ENCODE measurements at places on chromosomes 3 and 15.
A peak's percentile ranks its signal among the peaks of the same experiment; 100 is the strongest.

DNA sequence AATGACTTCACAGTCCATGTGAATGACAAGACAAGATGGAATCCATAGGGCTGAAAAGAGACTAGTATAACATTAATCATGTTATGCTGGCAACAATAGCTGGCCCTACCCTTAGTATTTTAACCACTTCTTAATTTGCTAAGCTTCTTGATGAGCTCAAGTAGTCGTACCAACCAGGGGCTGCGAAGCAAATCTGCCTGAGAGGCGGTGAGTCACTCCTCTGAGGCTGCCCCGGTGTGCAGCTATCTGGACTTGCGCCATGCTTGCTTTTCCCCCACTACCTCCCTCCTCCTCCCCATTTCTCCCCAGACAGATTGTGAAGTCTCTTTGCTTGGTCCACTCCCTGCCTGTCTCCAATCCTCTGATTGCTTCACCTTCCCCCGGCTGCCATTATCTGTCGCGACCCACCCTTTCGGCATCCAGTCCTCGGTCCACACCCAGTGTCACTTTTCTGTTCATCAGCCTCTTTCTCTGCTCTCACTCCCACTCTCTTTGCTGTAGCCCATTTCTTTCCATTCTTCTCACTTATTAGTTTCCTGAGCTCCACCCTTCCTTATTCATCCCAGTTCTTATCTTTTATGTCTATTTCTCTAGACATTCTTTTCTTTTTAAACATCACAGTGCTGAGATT lies 42.7 kb downstream of the DUT start:
- no peak for DNase-seq

DNA sequence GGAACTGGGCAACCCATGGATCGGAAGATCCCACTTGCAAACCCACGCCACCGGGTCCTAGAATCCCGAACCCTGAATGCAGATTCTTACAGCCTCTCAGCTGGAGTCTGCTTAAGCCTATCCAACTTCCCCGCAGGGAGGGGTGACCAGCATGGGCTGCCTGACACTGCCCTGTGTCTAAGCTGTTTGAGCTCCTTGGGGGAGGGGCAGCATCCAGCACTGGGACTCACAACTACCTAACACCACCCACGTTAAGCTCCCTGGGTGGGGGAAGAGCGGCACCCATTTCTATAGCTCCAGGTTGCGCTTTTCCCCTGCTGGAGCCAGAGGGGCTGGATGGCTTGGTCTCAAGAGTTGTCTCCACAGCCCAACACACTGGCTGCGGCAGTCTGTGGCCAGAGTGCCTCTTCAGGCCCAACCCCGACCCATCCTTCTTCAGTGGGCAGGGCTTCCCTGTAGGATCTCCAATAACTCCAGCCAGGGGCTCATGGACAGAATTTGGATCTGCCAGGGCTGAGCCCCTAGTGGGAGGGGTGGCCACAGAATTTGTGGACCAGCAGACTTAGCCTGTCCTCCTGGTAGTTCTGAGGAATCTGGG lies 649.2 kb downstream of the TUSC7 start:
- DNase-seq = no peak

- no peak for DNase-seq
These were observed 202.7 kb upstream of the STRIT1 start for GRCh38 chr3:155496206-155496605.

- no peak for DNase-seq
These were observed 88.0 kb upstream of the GOLIM4 start for GRCh38 chr3:168183774-168184173.

- no peak for DNase-seq
These were observed 1.5 kb downstream of the ETFA start for GRCh38 chr15:76309601-76310330.

- no peak for DNase-seq
These were observed 7.6 kb downstream of the GDPGP1 start for GRCh38 chr15:90241343-90242192.

GRCh38 chr3:112020674-112021085 lies 13.9 kb upstream of the TMPRSS7 start:
- no peak for DNase-seq

- DNase-seq = no peak
These were observed 61.9 kb downstream of the CLDN1 start for GRCh38 chr3:190260301-190260700.

DNA sequence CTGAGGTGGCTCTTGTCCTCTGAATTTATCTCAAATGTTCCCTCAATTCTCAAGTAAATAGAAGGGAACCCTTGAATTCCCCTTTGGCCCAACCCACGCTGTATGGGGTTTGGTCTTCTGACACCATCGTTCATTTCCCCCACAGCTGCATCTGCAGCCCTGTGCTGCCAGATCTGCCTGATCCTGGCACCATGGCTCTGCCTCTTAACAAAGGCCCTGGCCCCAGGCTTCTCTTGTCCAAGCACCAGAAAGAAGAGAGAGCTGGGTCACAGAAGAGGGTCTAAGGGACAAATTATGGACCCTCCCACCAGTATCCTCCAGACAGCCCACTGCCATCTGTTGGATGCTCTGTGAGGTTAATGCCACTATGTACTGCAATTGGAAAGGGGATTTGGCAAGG lies 1.8 kb downstream of the MAP1A start:
- DNase-seq = no peak

DNA sequence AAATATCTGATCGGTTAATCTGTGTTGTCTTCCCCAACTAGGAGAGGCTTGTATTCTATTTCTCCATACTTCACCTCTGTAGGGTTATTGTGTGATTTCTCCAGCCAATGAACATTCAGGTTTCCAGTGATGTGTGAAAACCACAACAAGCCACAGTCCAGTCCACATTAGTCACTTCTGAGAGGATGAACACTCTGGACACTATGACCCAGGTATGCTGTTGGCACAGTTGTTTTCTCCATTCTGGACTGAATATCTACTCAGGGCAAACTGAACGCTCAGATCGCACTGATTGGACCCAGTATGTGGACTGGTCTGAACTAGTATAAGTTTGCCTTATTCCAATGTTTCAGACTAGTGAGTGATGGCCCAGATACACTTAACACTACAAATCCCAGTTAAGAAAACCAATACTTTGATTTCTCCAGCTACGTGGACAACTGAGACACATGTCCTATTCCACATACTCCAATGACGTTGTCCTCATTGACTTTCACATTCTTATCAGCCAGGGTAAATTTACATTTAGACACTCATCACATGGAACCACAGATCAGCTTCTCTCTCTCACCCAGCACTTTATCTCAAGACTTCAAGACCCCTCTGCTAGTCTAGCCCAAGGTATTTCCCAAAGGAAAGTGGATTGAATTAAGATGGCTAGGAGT lies 587.4 kb upstream of the SGO1 start:
- DNase-seq = no peak

DNA sequence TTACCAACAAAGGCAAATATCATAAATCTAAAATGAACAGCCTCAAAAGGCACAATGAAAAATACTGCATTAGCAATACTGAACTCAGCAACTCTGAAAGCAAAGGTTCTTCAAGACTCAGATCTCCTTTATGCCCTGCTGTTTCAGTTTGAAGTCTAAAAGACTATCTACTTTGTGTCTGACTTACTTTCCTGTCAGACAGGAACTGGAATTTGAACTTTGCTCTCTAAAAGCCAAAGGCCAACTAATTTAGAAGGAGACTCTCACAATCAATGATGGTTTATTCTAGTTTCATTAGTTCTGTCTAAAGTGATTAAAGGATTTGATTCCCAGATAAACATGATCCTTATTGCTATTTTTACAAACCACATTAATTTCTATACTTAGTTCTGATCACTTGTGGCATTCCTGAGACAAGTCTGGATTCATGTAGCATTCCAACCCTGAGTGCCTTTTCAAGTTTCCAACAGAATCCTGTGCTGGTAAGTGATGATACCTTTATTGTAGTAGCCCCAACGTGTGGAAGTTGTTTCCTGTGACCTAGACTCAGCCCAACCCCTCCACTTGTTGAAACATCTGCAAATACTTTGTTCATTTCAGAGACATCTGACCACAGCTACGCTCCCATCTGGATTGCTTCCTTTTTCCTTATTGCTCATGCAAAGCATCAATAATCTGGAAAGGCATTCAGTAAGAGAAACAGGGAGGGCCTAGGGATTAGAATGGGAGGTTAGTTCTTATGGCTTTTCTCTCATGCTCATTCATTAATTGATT lies 14.9 kb upstream of the LEKR1 start:
- no peak for DNase-seq

- no peak for DNase-seq
These were observed 316.2 kb downstream of the SLC9A9 start for GRCh38 chr3:143532091-143532490.

DNA sequence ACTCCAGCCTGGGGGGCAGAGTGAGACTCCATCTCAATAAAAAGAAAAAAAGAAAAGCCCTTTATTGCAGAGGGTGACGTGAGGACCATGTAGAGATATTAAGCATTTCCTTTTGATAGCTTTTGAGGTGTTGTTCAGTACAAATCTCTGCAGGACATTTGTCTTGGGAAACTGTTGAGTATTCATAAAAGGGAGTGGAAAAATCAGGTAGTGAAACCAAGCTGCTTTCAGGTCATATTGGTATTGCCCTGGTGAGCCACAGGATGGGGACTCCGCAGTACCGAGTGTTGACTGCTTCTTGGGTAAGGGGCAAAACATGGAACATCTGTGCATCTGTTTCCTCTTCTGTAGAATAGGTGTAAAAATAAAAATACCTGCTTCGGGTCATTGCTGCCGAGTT lies 9.9 kb downstream of the ITPR1 start:
- no peak for DNase-seq

- no peak for DNase-seq
These were observed 72.6 kb upstream of the NSMCE3 start for GRCh38 chr15:29342201-29342600.

DNA sequence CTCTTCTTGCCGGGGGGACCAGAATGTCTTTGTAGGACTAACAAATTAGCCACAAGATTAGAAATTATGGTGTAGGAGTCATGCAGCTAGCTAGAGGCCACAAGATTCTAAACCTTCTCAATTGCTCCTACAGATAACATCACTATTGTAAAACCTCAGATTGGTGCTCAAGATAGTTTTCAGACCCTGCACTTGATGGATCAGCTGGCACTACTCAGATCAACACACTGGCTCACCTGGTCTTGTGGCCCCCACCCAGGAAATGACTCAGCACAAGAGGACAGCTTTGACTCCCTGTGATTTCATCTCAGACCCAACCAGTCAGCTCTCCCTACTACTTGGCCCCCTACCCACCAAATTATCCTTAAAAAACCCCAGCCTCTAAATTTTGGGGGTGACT lies 124.1 kb upstream of the RASGRP1 start:
- DNase-seq = peak; percentile 62

DNA sequence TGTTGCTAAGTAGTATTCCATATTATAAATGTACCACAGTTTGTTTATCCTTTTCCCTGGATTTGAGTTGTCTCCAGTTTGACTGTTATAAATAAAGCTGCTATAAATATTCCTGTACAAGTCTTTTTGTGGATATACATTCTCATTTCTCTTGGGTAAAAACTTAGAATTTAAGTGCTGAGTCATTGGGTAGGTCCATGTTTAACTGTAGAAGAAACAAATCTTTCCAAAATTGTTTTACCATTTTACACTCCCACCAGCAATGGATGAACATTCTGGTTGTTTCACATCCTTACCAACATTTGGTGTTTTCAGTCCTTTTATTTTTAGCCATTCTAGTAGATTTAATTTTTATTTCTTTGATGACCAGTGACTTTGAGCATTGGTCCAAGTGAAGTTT lies 74.0 kb upstream of the TNFAIP8L3 start:
- DNase-seq = no peak

DNA sequence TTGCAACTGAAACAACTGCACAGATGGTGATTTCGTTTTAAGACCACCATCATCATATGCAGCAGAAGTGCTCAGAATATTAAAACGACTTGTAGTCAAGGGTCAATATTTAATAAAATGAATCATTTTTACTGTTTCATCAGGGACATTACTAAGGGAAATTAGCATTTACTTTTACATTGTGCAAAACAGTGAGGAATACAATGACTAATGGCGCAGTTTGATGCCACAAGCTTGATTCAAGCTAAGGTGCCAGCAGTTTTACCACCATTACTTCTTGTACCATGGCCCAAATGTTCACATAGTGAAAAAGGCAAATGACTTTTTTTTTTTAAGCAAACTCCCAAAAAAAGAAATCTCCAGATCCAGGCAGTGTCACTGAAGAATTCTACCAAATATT lies 277.4 kb upstream of the CHRNA7 start:
- no peak for DNase-seq

GRCh38 chr3:57989646-57990045 lies 18.6 kb upstream of the FLNB start:
- no peak for DNase-seq

DNA sequence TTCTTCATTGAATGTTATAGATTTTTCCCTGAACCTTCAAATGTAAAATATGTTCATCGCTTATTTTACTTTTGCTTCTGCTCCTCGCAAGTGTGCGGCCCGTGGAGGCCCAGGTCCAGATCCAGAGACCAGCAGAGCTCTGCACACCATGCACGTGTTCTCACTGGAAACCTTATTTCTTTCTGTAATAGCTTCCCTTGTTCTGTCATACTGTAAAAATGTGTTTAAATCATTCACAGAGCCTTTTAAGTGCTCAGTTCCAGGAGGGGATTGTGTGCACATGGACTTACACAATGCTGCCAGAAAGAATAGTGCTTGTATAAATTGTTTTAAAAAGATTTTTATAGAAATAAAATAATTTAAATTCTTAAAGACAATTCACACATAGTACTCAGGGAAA lies 359.3 kb downstream of the GABRG3 start:
- DNase-seq = no peak

GRCh38 chr3:176005564-176005963 lies 1146.4 kb downstream of the NAALADL2 start:
- no peak for DNase-seq

DNA sequence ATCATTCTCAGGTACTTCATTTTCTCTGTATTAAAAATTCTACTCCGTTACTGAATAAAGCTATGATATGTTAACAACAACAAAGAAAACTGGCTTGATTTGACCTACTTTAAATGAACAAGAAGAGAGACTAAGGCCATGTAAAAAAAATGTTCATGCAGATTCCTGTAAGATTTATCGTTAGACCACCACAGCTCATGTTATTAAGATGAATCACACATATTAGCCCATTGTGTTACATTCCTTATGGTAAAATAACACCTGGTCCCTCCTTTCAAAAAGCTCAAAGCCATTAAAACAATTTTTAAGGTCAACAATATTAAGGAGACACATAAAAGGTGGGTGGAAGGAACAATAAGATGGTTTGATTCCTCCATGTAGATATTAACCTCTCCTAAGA lies 6.3 kb downstream of the THOC7 start:
- DNase-seq = no peak

DNA sequence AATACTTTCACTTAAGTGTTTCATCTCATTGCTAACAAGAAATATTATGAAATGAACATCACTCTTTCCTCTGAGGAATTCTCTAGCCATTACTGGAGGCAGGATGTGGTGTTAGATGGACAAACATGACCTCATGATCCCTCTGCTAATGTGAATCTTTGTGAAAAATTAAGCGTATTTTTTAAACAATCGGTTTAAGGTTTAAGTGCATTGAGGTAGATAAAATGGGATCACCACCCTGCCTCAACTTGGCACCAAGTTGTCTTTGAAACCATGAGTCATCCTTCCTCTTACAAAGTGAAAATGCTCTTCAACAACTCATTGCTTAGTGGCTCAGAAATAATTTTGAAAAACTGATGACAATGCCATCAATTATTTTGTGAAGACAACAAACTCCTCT lies 76.0 kb upstream of the DCBLD2 start:
- DNase-seq = no peak

GRCh38 chr3:13947912-13948311 lies 68.0 kb upstream of the WNT7A start:
- DNase-seq = no peak

- DNase-seq = no peak
These were observed 22.3 kb downstream of the FBLN2 start for GRCh38 chr3:13571264-13571663.

- DNase-seq = no peak
These were observed 8.6 kb downstream of the GABRR3 start for GRCh38 chr3:98026425-98027084.
